ENCODE measurements at places on chromosomes 2 and 18.

GRCh38 chr2:200026332-200027230 lies 71.2 kb downstream of the MAIP1 start:
- DNase-seq = no peak

DNA sequence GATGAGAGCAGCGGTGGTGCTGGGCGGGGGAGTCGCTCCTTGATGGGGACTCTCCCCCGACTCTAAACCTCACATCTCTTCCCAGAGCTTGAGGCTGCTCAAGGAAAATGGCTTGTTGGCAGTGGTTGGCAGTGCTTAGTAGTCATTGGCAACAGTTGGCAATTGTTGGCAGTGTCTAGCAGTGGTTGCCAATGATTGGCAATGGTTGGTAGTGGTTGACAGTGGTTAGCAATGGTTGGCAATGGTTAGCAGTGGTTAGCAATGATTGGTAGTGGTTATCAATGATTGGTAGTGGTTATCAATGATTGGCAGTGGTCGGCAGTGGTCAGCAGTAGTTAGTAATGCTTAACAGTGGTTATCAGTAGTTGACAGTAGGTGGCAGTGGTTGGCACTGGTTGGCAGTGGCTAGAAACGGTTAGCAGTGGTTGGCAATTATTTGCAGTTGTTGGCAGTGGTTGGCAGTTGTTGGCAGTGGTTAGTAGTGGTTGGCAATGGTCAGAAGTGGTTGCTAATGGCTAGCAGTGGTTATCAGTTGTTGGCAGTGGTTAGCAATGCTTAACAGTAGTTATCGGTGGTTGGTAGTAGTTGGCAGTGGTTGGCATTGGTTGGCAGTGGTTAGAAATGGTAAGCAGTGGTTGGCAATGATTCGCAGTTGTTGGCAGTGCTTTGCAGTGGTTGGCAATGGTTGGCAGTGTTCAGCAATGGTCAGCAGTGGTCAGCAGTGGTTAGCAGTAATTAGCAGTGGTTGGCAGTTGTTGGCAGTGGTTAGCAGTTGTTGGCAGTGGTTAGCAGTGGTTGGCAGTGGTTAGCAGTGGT lies 85.4 kb upstream of the OTOS start:
- no peak for DNase-seq

DNA sequence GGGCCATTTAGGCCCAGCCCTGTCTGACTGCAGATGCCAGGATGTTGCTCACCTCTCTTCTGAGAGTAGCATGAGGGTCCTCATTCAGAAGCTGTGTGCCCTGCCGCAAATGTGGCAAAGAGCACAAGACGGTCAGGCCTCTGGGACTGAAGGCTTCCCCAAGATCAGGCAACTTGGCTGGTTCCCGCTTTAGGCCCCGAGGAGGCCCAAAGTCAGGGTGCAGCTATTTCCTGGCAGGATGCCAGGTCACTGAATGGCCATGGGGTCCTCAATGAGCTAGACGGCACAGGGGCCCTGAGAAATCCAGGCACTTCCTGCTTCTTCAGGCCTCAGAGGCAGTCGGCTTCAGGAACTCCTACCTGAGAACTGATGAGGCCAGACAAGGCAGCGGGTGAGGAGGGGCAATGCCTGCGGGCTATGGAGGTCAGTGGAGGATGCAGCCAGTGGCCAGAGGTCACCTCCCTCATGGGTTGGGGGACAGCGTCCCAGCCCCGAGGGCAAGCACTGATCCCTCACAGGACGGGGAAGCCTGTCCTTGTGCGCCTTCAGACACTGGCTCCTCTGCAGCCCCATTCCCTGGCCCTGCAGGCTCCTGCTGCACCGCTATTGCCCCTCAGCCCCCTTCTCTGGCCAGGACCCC lies 44.9 kb downstream of the LMAN2L start:
- no peak for DNase-seq

DNA sequence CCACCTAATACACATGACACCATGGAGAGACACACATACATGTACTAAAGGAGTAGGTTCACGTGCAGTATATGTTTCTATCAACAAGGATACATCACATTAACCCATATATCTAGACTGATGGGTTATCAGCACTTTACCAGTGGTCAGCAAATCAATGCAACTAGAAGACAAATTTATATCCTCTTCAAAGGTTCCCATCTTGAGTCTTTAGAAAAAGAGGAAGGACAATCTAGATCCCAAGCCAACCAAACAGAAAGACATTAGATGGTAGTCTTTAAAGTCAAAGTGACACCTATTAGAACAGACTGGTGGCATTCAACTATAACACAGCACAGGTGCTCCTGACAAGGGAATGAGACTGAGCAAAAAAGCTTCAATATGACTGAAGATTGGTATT lies 13.8 kb upstream of the SERTAD2 start:
- no peak for DNase-seq

DNA sequence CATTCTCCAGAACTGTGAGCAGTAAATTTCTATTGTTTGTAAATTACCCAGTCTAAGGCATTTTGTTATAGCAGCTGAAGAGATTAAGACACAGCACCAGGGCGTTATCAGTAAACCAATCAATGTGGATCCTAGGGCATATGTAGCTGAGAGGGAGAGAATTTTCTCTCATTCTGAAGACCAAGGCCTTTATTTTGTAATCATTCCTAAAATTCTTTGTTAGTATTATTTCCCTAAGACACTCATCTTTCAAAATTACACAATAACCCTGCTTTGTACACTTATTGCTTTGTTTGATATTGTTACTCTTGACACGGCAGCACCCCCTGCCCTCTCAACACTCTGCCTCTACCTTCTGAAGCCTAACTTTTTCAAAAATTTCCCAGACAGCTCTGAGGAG lies 419.1 kb downstream of the SLC4A3 start:
- no peak for DNase-seq

GRCh38 chr18:5817816-5818215 lies 77.5 kb downstream of the TMEM200C start:
- DNase-seq = no peak

GRCh38 chr2:182031956-182032355 lies 46.3 kb downstream of the PPP1R1C start:
- DNase-seq = no peak

DNA sequence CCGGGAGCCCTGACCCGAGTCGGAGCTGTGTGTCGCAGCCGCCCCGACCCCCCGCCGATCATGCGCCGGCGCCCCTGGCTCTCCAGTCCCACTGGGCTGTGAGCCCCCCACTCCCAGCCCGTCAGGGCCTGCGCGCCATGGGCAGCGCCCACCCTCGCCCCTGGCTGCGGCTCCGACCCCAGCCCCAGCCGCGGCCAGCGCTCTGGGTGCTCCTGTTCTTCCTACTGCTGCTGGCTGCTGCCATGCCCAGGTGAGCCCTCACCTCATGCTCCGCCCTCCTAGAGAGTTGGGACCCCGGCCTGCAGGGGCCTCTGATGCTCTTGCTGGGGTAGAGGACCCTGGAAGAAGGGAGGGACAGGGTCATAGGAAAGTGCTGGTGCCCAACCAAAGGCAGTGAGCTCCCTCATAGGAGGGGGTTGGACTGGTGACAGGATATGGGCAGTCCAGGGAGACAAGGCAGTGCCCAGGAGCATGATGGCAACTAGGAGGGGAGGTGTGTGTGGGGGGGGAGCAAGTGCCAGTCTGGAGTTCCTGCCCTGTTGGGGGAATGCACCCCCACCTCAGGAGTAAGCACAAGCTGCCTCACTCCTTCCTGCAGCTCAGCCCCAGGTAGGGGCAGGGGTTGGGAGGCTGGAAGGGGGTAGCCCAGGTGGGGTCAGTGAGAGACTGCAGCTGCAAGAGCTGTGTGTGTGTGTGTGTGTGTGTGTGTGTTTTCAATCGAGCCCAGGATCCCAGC lies 375 bp downstream of the WNT10A start:
- DNase-seq = no peak

- DNase-seq = no peak
Measured at GRCh38 chr2:204207866-204208265, 271.3 kb downstream of the ICOS start.

- DNase-seq = no peak
Measured at GRCh38 chr2:128269063-128269989, 49.3 kb downstream of the HS6ST1 start.

DNA sequence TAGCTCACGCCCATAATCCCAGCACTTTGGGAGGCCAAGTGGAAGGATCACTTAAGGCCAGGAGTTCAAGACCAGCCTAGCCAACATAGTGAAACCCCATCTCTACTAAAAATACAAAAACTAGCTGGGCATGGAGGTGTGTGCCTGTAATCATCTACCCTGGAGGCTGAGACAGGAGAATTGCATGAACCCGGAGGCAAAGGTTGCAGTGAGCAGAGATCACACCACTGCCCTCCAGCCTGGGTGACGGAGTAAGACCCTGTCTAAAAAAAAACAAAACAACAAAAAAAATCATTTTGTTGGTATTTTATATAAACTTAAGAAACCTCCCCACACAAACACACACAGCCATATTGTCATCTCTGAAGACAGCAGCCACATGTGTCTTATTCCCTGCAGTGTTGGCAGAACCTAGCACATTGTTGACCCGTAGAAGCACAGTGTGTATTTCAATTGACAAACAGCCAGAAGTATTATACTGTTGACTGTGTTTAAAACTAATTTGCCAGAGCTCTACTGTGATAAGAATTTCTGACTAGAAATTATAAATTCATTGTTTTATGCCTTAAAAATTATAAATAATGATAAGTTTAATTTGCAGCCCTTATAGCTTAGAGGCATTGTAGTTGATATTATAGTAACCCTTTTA lies 68.1 kb downstream of the DNAJC10 start:
- no peak for DNase-seq

GRCh38 chr2:172448544-172449267 lies 21.3 kb downstream of the ITGA6 start:
- no peak for DNase-seq

DNA sequence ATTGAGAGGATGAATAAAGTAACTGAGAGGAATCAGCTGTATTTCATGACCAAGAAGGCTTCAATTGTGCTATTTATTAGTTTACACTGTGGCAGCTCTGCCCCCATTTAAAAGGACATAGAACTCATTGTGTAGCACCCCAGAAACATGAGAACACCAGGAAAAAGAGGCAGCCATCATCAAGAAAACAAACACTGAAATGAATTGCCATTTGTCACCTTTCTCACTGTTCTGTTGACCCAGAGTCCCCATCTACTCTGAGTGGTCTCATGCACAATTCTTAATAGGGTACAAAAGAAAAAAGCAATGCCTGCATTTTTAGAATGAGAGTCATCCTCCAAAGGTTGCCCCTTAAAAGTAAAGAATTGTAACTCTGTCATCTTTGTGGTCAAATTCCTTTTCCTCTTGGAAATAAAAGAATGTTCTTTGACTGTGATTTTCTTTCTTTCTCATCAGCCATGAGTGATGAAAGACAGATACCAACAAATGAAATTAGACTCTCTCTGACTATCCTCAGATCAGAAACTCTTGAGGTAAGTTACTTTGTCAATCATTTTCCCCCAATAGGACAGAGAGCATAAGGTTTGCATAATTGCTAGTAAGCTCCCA lies 1941.9 kb upstream of the PIK3C3 start:
- peak; percentile 13 for DNase-seq

DNA sequence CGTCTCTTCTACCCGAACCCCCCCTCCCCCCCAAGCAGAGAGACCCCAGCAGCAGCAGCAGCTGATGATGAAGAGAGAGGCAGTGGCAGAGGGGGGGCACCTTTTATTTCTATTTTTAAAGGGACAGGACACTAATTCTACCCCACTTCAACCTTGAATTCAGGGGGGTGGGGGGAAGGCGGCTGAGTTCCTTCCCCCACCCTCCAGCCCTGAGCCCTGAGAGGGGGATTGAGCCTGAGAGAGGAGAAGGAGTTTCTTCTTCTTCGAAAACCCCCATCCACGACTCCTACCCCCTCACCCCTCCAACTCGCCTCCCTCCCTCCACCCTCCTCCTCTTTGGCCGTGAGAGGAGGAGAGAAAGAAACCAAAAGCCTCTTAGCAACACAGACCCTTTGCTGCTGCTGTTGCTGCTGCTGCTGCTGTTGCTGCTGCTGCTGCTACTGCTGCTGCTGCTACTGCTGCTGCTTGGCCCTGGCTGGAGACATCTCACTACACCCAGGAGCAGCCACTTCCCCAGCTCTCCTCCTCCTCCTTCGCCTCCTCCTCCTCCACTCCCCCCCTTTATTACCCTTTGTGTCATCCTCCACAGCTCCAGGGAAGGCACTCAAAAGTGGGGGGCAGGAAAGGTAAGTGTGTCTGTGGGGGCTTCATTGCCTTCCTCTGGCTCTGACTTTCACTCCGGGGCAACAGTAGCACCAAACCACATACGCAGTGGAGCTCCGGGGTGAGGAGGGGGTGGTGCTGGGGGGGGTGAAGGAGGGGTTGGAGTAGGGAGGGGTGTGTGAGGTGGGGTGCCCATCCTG lies at the start of gene MBD5:
MBD5 (plus strand) TSS at position 33 of the 803 bp plus-strand sequence.
- no peak for DNase-seq

DNA sequence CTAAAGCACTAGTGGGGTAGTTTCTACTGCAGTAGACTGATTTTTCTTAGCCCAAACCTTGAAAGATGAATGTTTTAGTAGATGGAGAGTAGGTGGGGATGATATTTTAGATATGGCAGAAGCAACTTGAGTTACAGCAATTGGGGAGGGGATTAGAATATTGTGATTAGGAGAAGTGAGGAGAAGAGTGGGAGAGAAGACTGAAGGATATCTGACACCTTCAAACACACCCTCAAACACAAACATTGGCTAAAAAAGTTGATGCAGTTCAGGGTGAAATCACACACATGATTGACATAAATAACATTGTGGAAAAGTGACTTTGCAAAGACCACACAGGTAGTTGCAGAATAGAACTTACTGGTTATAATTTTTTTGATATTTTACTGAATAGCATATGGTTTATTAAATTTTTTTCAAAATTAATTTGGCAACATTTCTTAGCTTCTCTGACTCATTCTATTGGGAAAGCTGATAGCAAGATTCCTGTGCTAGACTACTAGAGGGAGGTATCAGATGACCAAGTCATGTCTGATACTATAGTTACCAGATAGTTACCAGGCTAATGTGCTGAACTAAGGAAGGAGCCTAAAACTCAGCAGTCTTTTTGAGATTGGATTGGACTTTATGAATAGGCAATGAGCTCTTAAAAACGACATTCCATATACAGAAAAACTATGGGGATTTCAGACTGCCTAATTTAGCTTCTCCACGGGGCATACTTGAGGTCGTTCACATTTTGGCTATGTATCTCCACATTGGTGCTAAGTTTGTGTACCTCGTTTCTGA lies 73.0 kb downstream of the ACTR3 start:
- DNase-seq = peak; percentile 48
